ENCODE measurements at places on chromosomes 3 and 15. TPM values are rescaled to one million over a fixed set of nuclear protein-coding genes. Genes with fewer than 3 reads are reported as not detected.

BFSP2 gene
- total RNA-seq = not detected

CDC25A gene
- 1.5 TPM for total RNA-seq

LMAN1L gene
- total RNA-seq = not detected

ATP13A5 gene
- 1.1 TPM for total RNA-seq

PARL gene
- 64.0 TPM for total RNA-seq

GADL1 gene
- total RNA-seq = 0.06 TPM

AP3S2 gene
- total RNA-seq = 31.8 TPM

TLNRD1 gene
- 36.5 TPM for total RNA-seq

ARL13B gene
- total RNA-seq = 17.3 TPM

HIGD2B gene
- not detected for total RNA-seq

LRTM1 gene
- total RNA-seq = not detected

INO80 gene
- total RNA-seq = 50.1 TPM

LTF gene
- 188 TPM for total RNA-seq

ACTRT3 gene
- 3.0 TPM for total RNA-seq

NOX5 gene
- total RNA-seq = 0.09 TPM

TRANK1 gene
- total RNA-seq = 23.9 TPM

ALDH1L1 gene
- total RNA-seq = 0.51 TPM

TLE3 gene
- 72.1 TPM for total RNA-seq

DNAH12 gene
- 37.8 TPM for total RNA-seq

UBR1 gene
- total RNA-seq = 70.3 TPM

LOXL1 gene
- 25.3 TPM for total RNA-seq
